ENCODE measurements at places on chromosomes 6 and 20.
A peak's percentile ranks its signal among the peaks of the same experiment; 100 is the strongest.

DNA sequence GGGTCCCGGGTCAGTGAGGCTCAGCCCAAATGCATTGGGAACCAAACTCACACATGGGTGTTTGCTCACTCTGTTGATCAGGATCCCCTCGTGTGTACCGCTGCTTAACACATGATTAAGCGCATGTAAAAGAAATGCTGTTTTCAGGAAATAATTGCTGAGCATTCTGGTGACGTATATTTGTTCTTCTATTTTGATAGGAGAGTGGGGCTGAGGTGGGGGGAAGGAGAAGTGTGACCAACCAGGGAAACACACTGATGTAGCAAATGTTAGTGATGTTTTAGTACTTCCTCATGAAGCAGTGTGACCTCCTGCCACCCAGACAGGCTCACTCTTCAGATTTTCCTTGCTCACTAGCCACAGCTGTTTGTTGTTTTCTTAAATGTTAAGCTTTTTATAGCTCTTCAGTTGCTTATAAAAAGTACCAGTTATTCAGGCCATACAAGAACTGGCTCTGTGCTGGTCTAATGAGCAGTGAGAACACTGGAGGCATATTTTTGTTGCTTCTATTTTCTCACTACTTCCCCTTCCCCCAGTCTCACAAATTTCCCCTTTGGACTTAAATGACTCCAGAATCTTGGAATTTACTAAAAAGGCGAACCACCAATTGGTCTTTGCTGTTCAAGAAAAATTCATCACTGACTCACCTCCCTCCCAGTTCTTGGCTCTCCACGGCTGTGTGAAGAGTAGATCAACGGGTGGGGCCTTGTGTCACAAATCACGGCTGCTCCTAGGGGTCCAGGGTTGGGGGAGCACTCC, 79.2 kb upstream of the BACH2 start:
- no peak for DNase-seq

GRCh38 chr20:47335251-47336128, 21.0 kb downstream of the ZMYND8 start:
- no peak for DNase-seq

- DNase-seq = no peak
Measured at GRCh38 chr6:142833054-142833453, 111.9 kb downstream of the HIVEP2 start.

GRCh38 chr6:36961441-36962435, 7.2 kb downstream of the PI16 start:
- DNase-seq = peak; percentile 63

DNA sequence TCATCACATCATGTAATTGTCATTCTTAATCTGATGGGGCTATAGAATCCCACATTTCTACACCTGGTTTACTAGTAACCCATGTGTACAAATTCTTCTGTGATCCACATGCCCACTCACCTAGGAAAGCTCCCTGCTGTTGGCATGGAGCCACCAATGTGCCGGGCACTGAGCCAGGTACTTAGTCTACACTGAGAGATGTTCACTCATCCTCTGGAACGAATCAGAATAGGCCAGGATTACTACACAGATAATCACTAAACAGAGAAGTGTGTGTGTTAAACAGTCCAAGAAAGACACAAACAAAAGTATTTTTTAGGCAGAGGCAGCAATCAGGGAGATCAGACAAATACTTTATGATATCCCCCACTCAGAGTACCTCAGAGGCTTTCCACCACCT, 193.2 kb upstream of the VGLL2 start:
- DNase-seq = no peak
